KBM-7 (cell line): ENCODE measurements at places on chromosomes 1 and 21.

- no peak for DNase-seq
Measured at GRCh38 chr21:17607684-17608083, 5.0 kb downstream of the BTG3 start.

- peak; percentile 56 for DNase-seq
Measured at GRCh38 chr1:82466891-82467290, 666.2 kb downstream of the ADGRL2 start.

- DNase-seq = no peak
Measured at GRCh38 chr1:153563483-153563901, 2.2 kb downstream of the S100A2 start.

DNA sequence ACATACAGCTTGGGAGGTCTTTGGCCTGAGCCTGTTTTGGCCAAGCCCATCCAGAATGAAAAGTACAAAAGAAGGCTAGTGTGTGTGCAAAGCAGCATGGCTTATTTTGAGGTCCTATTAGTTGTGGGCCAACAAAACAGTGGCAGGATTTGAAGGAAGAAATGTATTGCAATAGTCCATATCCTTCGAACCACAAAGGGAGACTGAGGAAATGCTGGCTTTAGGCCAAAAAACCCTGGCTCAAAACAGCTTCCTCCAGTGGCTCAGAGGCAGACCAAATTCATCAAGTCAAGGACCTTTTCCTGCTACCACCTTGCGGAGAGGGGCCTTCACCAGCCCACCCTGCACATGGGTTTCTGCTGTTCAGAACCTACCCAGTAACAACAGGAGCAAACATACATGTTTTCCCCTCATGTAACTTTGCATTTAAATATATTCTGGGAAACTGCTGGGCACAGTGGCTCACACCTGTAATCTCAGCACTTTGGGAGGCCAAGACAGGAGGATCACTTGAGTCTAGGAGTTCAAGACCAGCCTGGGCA, 43.3 kb downstream of the VPS26C start:
- no peak for DNase-seq

DNA sequence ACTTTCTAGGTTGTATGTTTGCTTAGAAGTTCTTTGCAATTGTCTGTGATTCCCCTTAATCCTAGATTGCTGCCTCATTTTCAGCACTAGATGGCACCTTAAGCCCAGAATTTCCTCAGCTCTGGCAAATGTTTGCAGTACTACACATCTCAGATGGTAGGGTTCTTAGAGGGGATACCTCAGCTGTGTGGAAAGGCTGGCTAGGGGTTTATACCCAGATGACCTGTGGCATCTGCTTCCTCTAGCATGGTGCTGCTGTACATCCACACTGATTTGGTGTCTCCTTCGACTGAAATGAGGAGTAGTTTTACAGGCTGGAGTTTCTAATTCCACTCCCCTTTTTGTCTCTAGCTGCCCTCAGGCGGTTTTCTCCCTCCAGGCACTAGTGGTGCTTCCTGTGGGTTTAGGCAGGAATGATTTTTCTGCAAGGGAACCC, 23.5 kb downstream of the ASB17 start:
- peak; percentile 49 for DNase-seq

GRCh38 chr1:38283696-38284470, 237.3 kb upstream of the POU3F1 start:
- no peak for DNase-seq

DNA sequence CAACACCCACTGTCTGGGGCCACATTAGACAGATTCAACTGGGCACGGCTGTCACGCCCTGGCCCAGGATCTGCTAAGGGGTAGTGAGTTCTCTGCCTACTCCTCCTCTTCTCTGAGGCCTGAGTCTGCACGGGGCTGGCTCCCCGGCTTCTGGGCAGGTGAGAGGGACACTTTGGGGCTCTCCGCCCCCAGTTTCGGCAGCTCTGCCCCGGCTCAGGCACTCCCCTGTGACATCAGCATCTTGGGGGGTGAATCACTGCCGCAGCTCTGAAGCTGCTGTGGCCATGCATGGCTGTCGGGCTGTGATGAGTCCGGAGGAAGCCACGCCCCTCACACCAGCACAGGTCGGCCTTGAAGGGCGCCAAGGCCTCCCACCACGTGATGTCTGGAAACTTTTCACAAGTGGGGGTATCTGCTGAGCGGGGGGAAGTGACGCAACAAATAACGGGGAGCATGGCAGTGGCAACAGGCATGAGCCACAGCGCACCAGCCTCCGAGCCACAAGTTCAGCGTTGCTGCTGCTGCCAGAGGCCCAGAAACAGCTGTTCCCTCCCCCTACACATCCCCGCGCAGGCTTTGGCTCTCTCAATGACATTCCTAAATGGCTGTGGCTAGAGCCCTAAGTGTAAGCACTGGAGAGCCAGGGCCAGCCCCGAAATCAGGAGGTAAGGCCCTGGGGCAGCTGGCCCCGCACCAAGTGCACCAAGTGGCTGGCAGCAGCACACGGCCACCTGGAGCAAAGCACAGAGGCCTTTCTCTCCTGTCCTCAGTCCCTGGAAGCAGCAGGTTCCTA, 26.3 kb downstream of the ZBTB17 start:
- DNase-seq = no peak

- no peak for DNase-seq
Measured at GRCh38 chr1:204495777-204496176, 1.2 kb upstream of the PIK3C2B start.

GRCh38 chr1:32786856-32787255, 30.3 kb downstream of the YARS1 start:
- peak; percentile 34 for DNase-seq

DNA sequence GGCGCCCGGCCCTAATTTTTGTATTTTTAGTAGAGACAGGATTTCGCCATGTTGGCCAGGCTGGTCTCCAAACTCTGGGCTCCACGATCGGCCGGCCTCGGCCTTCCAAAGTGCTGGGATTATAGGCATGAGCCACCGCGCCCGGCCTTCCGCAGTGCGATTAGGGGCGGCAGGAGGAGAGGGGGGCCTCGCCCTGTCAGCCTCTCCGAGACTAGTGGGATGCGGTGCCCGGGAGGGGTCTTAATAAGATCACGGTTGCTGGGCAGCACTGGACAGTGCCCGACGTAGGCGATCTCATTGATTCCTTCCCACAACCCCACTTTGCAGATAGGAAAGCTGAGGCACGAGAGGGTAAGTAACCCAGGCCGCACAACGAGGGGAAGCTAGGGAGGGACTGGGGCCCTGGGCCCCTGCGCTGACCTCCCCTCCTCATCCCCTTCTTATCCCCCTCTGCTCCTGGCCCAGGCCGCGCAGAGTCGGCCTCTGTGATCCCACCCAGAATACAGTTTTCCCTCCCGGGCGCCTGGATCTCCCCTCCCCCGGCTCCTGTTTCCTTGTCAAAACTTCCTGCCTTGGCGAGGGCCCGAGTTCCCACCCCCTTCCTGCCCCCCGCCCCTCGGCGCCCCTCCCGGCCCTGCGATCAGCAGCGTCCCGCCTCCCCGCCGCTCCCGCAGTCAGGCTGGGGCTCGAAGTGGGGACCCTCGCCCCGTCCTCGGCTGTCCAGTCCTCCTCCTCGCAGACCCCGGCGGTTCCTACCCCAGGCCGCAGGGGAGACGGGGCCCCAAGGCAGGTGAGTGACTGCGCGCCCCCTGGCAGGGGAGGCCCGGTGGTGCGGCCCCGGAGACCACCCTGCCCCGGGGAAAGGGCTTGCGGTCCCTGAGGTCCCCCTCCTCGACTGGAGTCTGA, at the start of gene PEAR1:
TSS of gene PEAR1 (plus strand) at position 671 of the 906 bp plus-strand sequence. CDS start 10,209 bp downstream, outside the sequence.
- no peak for DNase-seq

- DNase-seq = no peak
Measured at GRCh38 chr1:6928106-6928885, 143.0 kb downstream of the CAMTA1 start.

GRCh38 chr1:227559499-227559898, 3.9 kb upstream of the ZNF678 start:
- DNase-seq = no peak

GRCh38 chr1:210446479-210446878, 117.8 kb downstream of the HHAT start:
- peak; percentile 12 for DNase-seq

DNA sequence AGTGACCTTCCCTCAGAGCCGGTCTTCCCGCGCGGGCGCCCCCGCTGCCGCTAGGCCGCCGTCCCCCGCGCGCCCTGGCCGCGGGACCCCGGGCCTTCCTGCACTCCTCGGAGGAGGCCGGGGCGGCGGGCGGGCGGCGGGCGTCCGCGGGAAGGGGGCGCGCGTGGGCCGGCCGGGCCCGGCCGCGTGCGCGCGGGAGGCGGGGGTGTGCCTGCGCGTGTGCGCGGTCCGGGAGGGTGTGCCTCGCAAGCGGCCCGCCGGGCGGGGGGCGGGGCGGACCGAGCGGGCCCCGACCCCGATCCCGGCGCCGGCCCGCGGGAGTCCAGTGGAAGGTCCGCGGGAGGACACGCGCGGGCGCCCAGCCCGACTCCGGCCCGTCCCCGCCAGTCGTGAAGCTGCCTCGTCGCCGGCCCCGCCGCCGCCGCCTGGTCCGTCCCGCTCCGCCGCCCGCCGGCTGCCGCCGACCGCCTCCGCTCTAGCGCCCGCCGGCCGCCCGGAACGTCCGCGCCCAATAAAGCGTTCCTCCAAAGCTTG, 438 bp downstream of the MRPS6 start:
- DNase-seq = peak; percentile 25

DNA sequence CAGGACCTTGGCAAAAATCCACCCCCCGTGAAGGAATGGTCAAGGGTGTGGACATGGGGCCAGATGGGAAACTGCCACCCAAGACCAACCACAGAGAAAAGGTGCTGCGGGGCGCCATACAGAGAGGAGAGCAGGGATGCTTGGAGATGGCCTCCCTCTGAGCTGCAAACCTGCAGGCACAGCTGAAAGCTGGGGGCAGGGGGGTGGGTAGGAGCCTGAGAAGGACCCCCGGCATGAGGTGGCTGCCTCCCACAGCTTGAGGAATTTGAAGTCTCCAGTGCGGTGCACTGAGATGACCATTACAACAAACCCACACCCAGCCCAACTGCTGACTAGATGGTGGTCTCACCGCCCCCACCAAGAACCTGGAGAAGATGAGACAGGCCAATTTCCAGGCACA, 84.8 kb downstream of the WDR4 start:
- no peak for DNase-seq

DNA sequence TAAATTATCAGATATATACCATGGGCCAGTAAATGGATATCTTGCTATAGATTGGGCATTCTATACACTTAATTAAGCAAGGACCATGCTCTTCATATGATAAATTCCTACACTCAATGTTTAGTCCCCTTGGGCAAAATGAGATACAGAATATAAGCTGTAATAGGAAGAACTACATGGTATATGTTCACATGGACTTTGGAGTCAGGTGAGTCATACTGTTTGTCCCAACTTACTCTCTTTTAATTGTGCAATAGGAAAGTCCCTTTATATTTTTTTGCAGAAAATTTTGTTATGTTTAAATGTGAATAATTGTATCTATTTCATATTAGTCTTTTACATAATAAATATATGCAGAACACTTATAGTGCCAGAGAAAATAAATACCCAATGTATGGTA, 820.2 kb upstream of the ADAMTS5 start:
- no peak for DNase-seq

DNA sequence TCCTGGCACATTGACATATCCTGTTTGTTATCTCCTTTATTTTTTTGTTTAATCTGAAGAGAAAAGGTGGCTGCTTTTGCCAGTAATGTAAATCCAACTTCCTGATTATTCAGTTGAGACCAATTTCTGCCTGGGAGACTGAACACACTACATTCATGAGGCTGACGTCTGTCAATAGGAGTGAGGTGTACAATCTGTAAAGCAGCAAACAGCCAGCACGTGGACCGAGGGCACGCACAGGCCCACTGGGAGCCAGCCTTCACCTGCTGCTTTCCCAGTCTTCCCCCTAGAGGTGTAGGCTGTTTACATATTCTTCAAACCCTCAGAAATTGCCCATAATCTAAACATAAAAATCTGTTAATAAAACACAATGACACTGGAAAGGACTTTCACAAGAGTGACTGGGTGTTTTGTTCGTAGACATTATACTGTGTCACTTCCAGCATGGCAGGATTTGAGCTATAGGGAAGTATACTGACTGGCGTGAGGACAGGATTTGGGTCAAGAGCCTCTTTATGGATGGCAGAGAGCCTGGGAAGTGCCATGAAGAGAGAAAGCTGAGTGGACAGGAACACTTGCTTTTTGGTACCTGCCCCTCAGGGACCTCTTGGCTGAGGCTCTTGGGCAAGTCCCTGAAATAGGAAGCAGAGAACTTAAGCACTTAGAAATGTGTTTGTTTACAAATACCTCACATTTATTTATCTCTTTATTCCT, 552.9 kb upstream of the CAMK1G start:
- no peak for DNase-seq

DNA sequence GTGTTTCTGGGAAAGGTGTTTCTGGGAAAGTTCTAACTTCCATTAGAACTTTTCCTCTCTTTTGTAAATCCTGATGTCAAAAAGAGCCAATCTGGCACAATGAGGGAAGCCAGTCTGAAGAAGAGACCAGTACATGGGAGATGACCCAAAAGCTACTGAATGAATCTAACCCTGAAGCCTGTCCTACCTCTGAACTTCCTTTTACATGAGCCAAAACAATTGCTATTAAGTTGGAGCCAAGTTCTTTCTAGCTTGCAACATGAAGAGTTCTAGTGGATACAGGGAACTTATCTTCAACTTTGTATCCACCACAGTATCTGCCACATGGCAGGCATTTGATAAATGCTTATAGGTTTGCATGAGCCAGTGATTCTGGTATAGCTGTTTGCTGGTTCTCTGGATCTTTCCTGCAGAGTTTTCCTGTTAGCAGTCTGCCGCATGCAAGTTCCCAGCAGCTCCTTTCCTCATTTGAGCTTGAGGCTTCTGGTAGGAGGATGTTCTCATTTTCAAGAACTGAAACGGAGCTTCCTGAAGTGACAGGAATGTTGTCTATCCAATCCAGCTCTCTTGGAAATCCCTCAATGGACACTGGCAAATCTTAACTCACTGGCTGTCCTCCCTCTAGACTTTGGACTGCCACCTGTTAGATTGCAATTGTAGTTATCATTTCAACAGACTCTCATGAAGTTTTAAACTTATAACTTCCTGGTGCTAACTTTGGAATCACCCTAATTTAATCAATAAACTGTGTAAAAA, 73.1 kb upstream of the LPGAT1 start:
- no peak for DNase-seq

- no peak for DNase-seq
Measured at GRCh38 chr1:162632217-162632666, at the start of gene DDR2. TSS of gene DDR2 (plus strand) at chr1:162632464. CDS start at chr1:162719064, 86,600 bp downstream.

DNA sequence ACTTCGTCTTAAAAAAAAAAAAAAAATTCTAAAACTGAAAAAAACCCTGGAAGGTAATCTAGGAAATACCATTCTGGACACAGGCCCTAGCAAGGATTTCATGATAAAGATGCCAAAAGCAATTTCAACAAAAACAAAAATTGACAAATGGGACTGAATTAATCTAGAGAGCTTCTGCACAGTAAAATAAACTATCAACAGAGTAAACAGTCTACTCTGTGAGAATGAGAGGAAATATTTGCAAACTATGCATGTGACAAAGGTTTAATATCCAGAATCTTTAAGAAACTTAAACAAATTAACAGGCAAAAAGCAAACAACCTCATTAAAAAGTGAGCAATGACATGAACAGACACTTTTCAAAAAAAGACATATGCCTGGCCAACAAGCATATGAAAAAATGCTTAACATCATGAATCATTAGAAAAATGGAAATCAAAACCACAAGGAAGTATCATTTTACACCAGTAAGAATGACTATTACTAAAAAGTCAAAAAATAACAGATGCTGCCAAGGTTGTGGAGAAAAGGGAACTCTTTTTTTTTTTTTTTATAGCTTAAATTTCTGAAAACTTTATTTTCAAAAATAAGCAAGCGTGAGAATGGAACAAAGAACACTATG, 29.4 kb upstream of the RNPC3 start:
- no peak for DNase-seq
